ENCODE measurements at places on chromosomes 5 and 9. TPM values are rescaled to one million over a fixed set of nuclear protein-coding genes. Genes with fewer than 3 reads are reported as not detected.

GRCh38 chr5:168334280-168334679, 42.8 kb downstream of the WWC1 start:
- no peak for DNase-seq

GRCh38 chr9:134055981-134056461, 11.8 kb downstream of the BRD3 start:
- DNase-seq = peak; percentile 77

- no peak for DNase-seq
Measured at GRCh38 chr9:136075134-136075841, 19.8 kb downstream of the NACC2 start.

DNA sequence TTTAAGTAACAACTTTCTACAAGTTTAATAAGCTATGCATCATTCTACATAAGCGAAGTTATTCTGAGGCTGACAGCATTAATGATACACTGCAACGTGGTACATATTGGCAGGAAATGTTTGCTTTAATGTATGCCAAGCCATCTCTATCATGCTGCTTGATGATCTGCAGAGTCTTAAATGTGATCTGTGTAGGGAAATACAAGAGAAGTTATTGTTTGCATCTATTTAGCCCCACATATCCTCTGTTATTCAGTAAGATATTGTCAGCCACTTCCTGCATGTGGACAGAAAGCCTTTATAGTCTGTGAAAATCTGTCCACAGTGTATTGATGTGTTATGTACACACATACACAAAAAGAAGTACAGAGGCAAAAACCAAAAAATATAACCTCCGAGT, 193.1 kb upstream of the FREM1 start:
- DNase-seq = no peak

GRCh38 chr5:94901191-94901979, 282.9 kb downstream of the SLF1 start:
- no peak for DNase-seq

DNA sequence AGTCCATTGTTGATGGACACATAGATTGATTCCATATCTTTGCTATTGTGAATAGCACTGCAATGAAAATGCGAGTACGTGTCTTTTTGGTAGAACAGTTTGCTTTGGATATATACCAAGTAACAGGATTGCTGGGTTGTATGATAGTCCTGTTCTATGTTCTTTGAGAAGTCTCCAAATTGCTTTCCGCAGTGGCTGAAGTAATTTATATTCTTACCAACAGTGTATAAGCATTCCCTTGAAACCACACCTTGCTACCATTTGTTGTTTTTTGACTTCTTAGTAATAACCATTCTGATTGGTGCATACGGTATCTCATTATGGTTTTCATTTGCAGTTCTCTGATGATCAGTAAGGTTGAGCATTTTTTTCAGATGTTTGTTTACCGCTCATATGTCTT, 792.9 kb downstream of the PTPRD start:
- no peak for DNase-seq

DNA sequence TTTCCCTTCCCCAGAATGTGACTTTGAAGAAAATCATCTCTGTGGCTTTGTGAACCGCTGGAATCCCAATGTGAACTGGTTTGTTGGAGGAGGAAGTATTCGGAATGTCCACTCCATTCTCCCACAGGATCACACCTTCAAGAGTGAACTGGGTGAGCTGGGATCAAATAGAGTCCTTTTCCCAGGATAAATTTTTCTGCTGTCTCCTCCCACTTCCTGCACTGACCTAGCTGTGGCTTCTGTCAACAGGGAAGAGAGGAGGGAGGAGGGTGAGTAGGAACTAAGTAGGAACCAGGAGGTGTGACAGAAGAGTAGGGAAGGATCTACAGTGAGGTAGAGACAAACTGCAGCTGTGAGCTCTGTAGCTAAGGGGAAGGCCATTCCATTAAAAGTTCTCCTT, 69.3 kb downstream of the MAMDC2 start:
- DNase-seq = no peak

GRCh38 chr9:17476401-17476800, 102.5 kb upstream of the SH3GL2 start:
- no peak for DNase-seq

DNA sequence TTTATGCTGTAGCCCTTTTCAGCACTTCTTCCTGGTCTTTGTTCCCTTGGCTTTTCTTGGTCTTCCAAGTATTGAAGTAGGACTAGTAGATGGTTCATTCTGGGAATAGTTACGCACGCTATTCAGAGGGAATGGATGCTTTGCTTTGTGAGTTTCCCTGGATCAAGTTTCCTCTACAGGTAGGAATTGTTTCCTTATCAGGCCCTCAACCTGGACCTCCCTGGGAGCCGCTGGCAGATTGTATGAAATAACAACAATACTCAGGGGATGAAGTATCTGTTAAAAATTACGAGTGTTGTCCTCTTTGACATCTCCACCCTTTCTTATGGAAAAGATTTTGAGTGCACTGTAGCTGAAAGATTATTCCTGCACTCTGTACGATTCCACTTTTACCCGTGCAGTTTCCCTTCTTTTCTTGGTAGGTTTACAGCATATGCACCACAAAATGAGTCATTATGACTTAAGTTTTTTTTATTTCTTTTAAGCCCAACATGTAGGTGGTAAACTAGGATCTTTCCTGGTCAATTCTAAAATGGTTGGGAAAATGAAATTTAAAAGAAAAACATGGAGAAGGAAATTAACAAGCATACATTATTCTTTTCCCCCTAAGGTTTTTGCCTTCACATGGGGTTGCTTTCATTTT, 57.9 kb downstream of the ARHGAP26 start:
- DNase-seq = no peak

GRCh38 chr5:176768174-176768970, 42.0 kb upstream of the UNC5A start:
- DNase-seq = no peak

GRCh38 chr9:92159058-92159457, 43.8 kb upstream of the SPTLC1 start:
- no peak for DNase-seq

GRCh38 chr9:79195879-79196278, 375.9 kb upstream of the TLE4 start:
- DNase-seq = no peak

GRCh38 chr5:132840896-132841295, 10.4 kb upstream of the SHROOM1 start:
- DNase-seq = no peak

DNA sequence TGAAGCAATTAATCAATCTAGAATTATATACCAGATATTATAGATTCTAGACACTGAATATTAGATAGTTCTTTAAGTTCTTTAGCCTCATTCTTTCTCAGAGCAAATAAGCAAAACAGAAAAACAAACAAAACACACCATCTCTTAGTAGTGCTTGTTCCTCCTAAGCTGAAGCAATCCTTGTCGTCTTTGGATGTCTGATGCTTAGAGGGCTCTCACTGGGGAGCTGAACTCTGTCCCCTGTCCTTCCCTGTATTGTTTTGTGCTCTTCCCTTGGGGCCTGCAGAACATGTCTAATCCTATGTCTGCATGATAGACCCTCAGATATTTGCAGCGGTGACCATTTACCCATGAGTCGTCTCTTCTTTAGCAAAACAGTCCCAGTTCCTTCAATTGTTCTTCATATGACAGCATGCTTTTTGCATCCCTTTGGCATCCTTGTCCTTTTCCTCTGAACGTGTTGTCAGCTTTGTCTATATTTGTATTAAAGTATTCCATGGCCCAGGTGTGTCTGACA, 114.3 kb downstream of the ARHGEF28 start:
- no peak for DNase-seq

DNA sequence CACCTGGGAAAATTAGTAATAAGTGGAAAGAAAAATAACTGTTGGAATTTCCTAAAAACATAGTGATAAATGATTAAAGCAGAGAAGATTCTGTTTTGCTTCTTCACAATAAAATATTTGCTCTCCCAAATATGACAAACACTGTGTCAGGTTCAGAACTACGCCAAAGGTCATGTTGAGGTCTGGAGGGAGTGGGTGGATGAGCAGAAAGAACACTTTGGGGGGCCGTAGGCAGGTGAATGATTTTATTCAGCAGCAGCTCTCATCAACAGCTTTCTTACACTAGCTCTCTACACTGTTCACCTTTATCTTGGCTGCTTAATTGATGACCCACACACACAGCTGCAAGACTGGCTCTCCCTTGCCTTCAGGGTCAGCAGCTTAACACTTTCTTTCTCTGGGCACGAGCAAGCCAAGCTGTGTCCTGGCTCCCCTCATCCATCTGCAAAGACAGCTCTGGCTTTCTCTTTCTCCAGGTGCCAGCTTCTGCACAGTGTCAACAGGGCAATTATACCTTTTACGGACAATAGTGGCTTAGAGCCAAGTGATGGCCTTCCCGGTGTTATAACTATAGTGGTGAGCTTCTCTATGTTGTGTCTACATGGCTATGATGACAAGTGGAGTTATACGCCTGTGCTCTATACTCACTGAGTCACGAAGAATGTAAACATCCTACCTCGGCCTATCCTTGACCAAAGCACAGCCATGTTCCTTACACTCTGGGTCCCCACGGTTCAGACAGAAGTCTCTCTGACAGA, 18.9 kb upstream of the GPX8 start:
- no peak for DNase-seq

DNA sequence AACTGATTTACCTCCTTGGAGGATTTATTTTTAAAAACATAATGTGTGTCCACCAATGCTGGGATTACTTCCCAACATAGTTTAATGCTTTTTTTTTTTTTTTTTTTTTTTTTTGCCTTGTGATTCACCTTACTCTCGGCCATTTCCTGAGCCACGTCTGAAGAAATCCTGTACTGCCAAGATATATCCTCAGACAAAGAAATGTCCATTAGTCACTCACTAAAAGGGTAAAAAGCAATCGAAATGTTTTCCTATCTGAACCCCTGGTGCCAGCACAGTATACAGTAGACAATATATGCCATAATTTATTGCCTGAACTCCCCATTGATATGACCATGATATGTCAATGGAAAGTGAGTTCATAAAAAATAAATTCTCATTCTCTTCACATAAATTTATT, 344.1 kb downstream of the BNC2 start:
- no peak for DNase-seq

DNA sequence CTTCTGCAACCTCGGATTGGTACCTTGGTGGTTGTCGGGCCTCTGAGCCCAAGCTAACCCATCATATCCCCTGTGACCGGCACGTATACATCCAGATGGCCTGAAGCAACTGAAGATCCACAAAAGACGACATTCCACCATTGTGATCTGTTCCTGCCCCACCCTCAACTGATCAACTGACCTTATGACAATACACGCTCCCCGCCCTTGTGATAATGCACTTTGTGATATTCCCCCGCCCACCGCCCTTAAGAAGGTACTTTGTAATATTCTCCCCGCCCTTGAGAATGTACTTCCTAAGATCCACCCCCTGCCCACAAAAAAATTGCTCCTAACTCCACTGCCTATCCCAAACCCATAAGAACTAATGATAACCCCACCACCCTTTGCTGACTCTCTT, 16.5 kb upstream of the TOR1B start:
- DNase-seq = no peak

DNA sequence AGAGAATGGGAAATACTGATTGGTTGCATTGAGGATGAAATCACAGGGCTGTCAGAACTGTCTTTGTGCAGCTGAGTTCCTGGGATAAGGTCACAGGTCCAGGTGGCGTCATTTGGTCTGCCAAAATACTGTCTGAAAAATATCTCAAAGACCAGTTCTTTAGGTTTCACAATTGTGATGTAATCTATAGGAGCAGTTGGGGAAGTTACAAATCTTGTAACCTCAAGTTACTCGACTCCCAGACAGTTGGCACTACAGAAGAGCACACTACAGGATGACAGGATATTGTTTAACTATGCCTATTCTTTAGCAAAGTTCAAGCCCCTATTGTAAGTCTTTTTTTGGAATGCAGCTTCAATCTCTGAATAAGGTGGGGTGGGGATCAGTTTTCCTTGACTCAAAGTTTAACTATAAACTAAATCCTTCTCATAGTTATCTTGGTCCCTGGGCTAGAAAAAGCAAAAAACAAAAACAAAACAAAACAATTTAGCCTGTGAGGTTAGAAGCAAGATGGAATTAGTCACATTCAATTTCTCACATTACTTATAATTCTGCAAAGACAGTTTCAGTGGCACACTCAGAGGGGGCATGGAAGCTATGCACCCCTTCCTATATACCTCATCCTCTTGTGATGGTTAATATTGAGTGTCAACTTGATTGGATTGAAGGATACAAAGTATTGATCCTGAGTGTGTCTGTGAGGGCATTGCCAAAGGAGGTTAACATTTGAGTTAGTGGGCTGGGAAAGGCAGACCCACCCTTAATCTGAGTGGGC, 276.0 kb downstream of the AUH start:
- no peak for DNase-seq

DNA sequence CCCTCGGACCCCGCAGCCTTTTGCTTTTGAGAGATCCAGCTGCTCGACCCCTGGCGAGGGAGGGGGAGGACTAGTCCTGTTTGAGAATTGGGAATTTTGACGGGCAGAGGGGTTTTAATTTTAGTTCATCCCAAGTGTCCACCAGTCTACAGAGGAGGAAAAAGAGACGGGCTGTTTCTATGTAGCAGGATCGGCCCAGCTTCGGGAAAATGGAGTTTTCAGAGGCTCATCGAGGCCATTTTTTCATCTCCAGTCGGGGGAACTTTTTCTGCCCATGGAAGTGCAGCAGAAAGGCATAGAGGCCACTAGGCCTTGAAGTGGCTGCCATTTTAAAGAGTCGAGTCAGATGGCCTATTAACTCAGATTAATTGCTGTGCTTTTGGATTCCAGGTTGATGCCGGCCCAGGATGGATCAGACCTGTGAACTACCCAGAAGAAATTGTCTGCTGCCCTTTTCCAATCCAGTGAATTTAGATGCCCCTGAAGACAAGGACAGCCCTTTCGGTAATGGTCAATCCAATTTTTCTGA, 1.2 kb downstream of the NSD1 start:
- DNase-seq = peak; percentile 14

- no peak for DNase-seq
Measured at GRCh38 chr9:113350937-113351336, 1.6 kb downstream of the BSPRY start.

DNA sequence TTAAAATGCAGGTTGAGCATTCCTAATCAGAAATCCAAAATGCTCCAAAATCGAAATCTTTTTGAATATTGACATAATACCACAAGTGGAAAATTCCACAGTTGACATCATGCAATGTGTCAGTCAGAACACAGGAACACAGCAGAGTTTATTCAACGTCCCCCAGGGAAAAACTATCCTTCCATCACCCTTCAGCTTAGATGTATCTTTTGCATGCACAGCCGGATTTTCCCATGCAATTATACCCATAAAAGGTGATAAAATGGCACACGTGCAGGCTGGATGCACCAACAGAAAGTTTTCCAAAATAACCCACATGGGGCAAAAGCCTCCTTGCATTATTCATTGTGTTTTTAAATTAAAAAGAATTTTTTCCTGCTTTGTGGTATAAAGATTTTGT, 71.2 kb downstream of the RAB24 start:
- no peak for DNase-seq

GRCh38 chr5:133385346-133385745, 227.0 kb downstream of the FSTL4 start:
- no peak for DNase-seq

- no peak for DNase-seq
Measured at GRCh38 chr5:67014957-67015400, 181.6 kb downstream of the CD180 start.

The ECM2 gene
- 25.5 TPM for total RNA-seq

The FAM81B gene
- 2.6 TPM for total RNA-seq

The DMRT3 gene
- 1.8 TPM for total RNA-seq

The IFNA21 gene
- total RNA-seq = not detected

The QRFP gene
- not detected for total RNA-seq

The C9 gene
- not detected for total RNA-seq

The STKLD1 gene
- 0.59 TPM for total RNA-seq

The GCNT4 gene
- total RNA-seq = 1.3 TPM

The SLC46A2 gene
- 0.66 TPM for total RNA-seq

The IFNK gene
- total RNA-seq = not detected

The MARCHF6 gene
- 90.8 TPM for total RNA-seq

The OR1Q1 gene
- total RNA-seq = not detected

The MYO10 gene
- 8.6 TPM for total RNA-seq

The NUTM2G gene
- not detected for total RNA-seq

The CDKN2B-AS1 gene
- 3.2 TPM for total RNA-seq
